ENCODE measurements at places on chromosomes 13 and 19.

- no peak for DNase-seq
These were observed 23.5 kb downstream of the URI1 start for GRCh38 chr19:29965492-29965891.

- DNase-seq = peak; percentile 20
These were observed 85.6 kb downstream of the RXFP2 start for GRCh38 chr13:31824705-31825517.

- DNase-seq = no peak
These were observed 1060.4 kb downstream of the EFNB2 start for GRCh38 chr13:105474983-105475610.

- no peak for DNase-seq
These were observed 66.0 kb downstream of the ABCC4 start for GRCh38 chr13:95235199-95235756.

DNA sequence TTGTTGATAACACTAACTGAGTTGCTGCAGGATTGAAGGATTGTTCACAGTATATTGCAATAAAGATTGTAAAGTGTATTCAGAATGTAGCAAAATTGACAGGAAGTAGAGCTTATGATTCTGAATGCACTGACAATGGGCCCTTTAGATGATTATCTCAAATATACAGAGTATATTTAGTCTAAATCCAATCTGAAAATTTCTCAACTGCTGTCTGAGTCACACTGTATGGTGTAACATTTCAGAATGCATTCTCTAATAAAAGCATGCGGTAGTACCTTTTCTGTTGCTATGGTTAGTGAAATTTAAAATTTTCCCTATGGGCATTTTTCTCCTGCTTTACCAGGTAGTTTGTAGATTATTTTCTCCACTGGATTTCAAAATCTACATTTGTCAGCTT lies 365.2 kb downstream of the PCDH17 start:
- DNase-seq = no peak

DNA sequence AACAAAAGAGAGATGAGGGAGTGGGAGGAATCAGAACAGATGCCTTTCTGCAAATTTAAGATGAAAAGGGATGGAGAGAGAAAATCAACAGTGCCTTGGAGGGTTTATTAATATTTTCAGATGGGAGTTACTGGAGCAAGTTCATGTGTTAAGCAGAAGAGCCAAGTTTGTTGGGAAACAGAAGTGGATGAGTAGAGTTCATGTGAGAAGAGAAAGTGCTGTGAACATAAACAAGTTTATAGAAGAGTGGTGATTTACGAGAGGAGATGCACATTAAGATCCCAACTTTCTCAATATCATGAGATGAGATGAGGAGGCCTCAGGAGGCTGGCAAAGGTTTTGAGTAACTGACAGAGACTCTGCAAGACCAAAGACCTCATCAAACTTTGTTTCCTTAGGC lies 274.1 kb upstream of the HTR2A start:
- DNase-seq = no peak

DNA sequence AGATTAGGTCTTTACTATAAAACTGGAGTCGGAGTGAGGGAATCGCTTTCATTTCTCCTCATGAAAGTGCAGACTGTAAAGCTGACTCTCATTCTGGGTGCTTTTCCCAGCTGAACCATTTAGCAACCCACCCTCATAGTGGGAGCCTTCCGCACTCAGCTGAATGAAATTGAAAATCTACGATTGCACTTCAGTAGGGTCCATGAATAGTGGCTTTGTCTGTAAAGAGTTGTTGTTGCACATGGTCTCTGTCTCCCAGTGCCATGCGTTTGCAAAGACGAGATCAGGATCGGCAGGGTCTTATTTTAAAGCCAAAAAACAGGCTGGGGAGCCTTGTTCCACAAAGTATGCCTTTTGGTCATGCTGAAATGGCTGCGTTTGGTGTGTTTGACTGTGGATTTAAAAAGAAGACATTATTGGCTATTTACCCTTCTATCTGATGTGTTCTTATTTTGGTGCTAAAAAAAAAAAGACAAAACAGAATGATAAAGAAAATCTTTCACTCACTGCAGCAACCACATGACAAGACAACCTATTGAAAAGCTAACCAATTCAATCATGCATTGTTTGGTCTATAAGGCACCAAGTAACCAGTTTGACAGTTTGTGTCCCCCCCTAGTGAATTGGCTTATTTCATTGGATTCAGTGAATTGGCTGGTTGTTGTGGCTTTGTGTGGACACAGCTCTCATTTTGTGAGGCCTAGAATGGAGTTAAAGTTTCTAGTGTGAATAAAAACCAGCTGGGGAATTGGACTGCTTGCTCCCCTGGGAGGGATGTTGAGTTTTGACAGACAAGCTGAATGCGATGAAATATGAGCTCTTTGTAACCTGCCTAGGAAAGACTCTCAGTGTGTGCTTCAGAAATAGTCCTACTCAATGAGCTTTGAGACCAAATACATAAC lies 65.6 kb downstream of the ARHGAP35 start:
- DNase-seq = peak; percentile 89

DNA sequence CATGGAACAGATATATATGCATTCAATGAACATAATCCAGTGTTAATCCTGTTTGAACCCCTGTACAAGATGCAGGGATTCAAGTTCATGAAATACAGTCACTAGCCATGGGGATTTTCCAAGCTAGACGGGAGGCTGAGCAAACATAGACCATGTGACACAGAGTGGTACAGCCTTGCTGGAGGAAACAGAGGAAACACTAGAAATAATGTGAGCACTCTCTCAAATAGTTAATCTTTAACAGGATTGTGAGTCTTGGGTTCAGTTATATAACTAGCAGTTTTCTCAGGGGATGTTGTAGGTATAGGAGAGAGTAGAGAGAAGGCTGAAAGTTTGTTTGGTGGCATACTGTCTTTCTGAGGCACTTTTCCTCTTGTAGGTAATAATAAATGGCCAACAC lies 13.9 kb upstream of the LGALS16 start:
- no peak for DNase-seq

DNA sequence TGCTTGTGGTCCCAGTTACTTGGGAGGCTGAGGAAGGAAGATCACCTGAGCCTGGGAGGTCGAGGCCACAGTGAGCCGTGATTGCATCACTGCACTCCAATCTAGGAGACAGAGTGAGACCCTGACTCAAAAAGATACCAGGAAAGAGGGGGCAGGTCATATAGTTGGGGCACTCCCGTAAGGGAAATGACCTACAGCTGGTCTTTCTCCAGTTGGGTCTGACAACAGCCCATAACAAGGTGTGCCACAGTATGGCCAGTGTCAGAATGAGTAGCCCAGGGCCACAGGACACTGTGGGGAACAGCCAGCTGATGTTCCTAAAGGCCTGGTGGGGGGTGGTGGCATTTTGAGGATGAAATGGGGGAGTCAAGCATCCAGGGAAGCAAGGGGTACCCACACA lies 10.8 kb downstream of the DNMT1 start:
- DNase-seq = no peak

- DNase-seq = no peak
These were observed 779.4 kb upstream of the SLITRK1 start for GRCh38 chr13:84661718-84662117.

- DNase-seq = no peak
These were observed 29.6 kb upstream of the TSC22D1 start for GRCh38 chr13:44605721-44606120.

DNA sequence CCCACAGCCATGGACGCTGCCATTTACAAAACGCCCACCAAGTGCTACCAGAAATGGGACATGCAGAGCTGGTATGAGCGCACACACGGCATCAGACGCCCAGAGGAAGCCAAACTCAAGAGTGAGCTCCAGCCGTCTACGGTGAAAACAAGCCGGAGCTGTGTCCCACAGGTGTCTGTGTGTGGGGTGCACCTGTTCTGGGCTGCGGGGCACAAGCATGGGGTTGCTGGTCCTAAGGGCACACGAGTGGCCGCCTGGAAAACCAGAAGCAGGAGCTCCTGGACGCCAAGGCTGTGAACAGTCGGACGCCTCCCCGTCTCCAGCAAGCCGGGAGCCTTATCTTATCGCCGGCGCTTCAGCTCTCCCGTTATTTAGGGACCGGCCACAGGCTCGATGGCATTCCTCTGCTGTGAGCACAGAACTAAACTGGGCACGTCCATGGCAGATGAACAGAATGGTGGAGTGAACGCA lies 1.3 kb downstream of the ADPRHL1 start:
- no peak for DNase-seq

DNA sequence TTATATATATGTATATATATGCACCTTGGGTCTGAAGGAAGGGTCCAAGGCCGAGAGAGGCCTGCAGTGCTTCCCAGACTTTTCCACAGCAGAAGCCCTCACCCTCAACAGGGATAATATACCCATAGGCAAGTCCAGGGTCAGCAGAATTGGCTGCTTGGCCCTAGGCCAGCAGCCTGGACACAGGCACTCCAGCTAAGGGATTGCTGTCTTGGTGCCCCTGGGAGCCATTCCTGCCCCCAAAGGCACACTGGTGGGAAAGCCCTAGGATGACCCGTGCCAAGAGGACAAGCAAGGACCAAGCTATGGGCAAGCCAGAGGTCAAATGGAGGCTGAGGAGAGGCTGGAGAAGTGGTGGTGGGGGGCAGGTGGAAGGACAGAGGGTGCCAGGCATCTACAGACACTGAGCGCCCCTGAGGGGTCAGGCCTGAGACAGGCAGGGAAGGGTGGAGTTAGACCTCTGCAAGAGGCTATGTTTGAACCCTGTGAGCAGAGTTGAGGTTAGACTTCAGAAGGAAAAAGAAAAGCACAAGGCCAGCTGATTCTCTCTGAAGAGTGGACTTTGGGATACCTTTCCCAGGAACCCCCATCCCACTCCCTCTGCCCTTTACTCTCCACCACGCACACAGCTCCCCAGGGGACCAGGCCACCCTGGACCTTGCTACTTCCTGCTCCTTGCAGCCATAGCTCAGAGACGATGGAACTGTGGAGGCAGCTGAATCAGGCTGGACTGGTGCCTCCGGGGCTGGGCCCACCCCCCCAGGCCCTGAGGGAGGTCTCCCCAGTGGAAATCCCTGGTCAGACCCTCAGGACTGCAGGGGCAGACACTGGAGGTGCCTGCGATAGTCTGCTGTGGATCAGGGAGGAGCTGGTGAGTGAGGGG lies at the start of gene ERICH4:
Gene ERICH4 (plus strand): TSS at position 684 of the 883 bp plus-strand sequence. CDS start 14 bp downstream, at position 698.
- no peak for DNase-seq

GRCh38 chr19:34598217-34599155 lies 78.5 kb downstream of the SCGB2B2 start:
- DNase-seq = no peak

DNA sequence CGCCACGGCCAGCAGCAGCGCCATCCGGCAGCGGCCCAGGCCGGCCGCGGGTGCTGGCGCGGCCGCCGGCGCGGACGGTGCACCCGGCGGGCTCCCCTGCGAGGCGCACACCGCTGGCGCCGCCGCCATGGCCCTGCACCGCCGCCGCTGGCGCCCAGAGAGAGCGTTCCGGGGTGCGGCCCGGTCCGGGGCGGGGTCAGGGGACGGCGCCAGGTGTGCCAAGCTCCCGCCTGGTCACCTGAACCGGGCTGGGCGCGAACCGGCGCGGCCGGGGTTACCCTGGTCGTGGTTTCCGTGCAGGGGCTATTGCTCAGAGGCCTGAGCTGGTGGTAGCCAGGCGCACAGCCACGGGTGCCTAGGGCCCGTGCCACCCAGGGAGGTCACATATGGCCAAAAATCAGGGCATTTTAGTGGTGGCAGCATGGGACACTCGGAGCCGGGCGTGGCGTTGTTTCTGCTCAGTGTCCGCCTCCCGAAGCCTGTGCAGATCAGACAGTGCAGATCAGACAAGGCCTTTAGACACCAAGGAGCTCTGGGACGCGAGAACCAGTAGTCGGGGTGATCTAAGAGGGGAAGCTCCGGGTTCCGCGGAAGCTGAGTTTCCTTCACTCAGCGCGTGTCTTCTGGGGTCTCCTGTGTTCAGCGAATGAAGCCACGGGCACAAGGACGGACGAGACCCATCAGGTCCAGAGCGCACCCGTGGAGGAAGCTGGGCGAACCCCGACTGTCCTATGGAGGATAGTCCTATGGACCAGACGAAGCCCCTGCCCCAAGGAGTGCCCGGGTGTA lies at the start of gene TMEM238:
Gene TMEM238 (minus strand): TSS at position 162 of the 789 bp plus-strand sequence. CDS start 33 bp downstream, at position 129.
- peak; percentile 35 for DNase-seq

GRCh38 chr19:50565984-50566903 lies 2.0 kb downstream of the LRRC4B start:
- peak; percentile 37 for DNase-seq

DNA sequence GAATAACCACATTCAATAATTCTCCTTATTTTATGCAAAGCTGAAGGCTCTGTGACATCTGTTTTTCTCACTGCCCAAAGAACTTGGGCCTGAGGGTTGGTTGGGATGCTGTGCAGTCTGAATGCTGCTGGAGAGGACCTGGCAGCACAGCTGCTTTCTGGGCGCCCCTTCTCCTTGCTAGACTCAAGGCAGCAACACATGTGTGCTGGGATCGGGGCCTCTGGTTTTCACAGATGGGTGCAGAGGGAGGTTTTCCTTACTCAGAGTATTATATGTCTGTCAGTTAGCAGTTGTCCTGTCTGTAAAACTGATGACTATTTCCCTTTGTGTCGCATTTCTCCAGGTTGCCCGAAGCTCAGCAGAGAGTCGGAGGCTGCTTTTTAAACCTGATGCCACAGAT lies 53.2 kb upstream of the TEX29 start:
- DNase-seq = no peak

- no peak for DNase-seq
These were observed 406.2 kb downstream of the LIG4 start for GRCh38 chr13:107809125-107809524.

DNA sequence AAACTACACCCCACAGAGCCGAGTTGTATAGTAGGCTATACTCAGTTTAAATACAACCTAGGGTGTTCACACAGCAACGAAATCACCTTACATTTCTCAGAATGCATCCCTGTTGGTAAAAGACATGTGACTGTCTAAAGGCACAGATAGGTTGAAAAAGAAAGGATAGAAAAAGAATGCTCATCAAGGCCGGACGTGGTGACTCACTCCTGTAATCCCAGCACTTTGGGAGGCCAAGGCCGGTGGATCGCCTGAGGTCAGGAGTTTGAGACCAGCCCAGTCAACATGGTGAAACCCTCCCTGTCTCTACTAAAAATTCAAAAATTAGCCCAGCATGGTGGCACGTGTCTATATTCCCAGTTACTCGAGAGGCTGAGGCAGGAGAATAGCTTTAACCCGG lies 3.8 kb upstream of the IL17D start:
- DNase-seq = no peak

- DNase-seq = no peak
These were observed at the start of gene IL4I1 for GRCh38 chr19:49896863-49897621. TSS of gene IL4I1 (minus strand) at chr19:49896887. CDS start at chr19:49896160, 727 bp downstream.

DNA sequence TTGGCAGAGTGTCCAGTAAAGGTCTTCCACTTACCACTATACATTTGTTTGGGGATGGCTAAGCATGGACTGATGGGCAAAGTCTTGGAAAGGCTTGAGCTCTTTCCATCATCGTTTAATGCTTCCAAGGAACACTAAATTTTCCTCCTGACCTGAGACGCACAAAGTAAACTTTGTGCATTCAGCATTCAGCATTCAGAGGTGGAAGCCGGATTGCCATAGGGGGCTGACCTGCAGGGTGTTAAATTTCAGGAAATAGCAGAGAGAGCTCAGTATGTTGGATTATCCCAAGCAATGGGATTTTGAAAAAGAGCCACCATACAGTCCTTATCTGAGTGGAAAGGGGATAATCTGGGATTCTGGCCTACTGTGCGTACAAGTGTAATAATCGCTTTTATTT lies 14.0 kb downstream of the ZNF552 start:
- DNase-seq = no peak

GRCh38 chr19:47446534-47447469 lies 24.9 kb downstream of the SLC8A2 start:
- no peak for DNase-seq

GRCh38 chr13:39381456-39381855 lies 221.5 kb downstream of the LHFPL6 start:
- DNase-seq = no peak
